ENCODE measurements at places on chromosomes 16 and 17.

DNA sequence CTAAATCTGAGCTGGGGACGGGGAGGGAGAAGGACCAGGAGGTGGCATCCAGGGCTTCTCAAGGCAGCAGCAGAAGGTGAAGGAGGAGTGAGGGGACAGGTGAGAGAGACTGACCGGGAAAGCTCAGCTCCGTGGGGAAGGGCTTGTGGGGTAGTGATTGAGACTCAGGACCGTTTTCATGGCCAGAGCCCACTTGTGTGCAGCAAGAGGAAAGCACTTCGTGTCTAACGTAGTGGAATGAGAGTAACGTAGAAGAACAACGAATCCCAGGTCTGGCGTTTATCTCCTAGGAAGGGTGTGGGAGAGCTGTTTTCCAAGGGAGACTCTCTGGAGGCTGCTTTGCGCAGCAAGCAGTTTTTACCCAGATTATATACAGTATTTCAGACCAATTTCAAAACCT is 1.3 kb upstream of the CDH3 start:
- DNase-seq, result no peak

DNA sequence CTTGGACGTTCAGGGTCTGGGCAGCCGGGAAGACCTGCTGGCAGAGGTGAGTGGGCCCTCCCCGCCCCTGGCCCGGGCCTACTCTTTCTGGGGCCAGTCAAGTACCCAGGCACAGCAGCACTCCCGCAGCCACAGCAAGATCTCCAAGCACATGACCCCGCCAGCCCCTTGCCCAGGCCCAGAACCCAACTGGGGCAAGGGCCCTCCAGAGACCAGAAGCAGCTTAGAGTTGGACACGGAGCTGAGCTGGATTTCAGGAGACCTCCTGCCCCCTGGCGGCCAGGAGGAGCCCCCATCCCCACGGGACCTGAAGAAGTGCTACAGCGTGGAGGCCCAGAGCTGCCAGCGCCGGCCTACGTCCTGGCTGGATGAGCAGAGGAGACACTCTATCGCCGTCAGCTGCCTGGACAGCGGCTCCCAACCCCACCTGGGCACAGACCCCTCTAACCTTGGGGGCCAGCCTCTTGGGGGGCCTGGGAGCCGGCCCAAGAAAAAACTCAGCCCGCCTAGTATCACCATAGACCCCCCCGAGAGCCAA is 8.6 kb upstream of the ABCC3 start:
- peak; percentile 25 for DNase-seq

- DNase-seq, result no peak
Measured at GRCh38 chr16:24748242-24748641, 18.8 kb downstream of the TNRC6A start.

DNA sequence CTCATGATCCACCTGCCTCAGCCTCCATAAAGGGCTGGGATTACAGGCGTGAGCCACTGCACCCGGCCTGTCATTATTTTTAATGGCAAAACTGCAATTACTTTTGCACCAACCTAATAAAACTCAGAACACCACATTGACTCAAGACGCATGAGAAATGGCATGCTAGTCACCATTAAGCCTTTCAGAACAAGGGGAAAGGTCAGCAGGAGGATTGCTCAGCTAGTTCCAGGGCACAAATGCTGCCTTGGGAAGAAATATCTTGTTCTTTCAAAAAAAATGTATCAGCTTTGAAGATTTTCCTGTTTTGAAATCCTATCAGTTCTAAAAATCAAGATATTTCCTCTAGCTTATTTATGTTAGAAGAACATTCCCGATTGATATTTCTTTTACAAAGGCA is 32.4 kb upstream of the CDYL2 start:
- no peak for DNase-seq

DNA sequence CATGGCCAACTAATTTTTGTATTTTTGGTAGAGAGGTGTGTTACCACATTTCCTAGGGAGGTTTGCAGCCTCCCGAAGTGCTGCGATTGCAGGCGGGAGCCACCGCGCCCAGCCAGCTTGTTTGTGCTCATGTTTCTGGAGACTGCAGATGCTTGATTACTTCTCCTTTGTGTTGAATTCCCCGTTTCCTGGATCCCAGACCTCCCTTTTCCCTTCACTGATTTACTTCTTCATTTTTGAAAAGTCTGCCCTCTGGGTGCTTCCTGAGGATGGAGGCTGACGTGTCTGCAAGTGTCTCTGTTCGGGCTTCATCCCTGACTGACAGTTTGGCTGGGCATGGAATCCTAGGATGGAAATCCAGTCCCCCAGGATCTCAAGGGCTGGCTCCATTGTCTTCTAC is 7.0 kb upstream of the TRIM47 start:
- DNase-seq, result no peak

DNA sequence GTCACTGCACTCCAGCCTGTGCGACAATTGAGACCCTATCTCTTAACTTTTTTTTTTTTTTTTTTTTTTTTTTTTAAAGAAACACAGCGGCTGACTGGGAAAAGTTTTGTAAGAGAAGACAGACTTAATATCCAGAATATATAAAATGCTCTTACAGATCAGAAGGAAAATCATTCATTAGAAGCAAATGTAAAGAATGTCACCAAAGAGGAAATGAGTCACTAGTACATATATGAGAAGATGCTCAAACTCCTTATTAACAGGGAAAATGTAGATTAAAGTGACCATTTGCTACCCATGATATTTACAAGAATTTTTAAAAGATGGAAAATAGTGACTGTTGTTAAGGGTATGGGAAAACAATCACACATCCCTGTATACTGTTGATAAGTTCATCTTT is 48.9 kb downstream of the RABEP1 start:
- no peak for DNase-seq

- DNase-seq, result no peak
Measured at GRCh38 chr16:64711026-64711425, 410.8 kb downstream of the CDH11 start.

DNA sequence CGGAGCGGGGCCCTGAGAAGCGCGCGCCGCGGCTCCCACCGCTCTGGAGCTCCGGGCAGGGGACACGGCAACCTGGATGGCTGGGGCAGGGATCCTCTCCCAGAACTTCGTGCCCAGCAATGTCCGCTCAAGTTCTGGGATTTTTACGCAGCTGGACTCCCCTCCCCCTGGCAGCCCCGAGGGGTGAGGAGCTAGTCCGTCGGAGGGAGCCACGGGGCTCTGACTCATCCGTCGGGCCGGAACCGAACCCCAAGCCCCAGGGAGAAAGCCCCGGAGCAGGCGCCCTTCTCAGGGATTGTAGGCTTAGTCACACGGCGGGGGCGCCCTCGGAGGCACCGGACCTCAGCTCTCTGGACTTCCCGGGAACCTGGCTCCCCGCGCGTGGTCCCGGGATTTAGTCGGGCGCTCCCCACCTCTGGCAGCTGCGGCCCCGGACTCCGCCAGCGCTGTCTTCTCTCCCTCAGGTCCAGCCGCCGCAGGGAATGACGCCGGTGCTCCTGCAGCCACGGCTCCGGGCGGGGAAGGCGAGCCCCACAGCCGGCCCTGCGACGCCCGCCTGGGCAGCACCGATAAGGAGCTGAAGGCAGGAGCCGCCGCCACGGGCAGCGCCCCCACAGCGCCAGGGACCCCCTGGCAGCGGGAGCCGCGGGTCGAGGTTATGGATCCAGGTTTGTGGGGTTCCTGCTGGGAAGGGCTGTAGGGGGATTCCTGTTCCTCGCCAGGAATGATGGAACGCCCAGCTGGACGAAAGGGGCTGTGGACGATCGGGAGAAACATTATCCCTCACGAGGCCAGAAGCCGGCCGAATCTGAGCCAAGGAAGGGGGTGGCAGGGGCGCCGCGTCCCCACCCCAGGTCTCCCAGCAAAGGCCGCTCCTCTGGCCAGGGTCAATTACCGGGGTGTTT is 830 bp downstream of the SPHK1 start:
- DNase-seq, result no peak

GRCh38 chr16:1029259-1029545 is 43.3 kb upstream of the SSTR5 start:
- no peak for DNase-seq

DNA sequence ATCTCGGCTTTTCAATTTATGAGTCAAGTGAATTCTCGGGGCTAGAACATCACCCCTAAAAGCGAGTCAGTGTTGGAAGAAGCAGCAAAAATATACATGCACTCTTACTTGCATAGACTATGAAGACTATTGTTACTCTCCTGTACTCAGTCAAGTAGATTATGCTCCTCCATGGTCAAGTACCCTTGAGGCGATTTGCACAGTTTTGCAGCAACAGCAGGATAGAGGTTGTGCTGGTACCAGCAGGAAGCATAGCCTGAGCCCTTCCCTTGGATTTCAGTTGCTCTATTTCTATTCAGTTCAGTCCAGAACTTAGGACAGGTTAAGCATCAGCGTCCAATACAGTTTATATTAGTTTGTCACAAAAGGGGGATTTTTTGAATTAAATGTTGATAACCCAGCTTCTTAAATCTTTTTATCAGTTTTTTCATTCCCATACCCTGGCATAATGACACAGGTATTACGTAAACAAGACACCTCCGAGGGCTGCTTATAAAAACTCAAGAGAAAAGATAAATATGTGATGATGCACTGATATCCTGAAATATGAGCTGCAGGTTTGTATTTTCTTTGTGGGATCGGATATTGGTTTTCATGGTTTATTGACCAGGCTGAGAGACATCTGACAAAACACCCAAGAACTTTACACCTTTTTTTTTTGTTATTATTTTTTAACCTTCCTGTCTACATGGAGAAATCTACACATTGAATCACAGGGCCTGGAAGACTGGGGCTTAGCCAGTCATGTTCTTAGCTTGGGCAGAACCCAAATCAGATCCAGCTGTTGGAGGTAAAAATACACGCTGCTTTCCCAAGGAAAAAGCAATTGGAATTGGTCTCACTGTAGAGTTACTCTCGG is 144.1 kb downstream of the PITPNC1 start:
- DNase-seq, result no peak

DNA sequence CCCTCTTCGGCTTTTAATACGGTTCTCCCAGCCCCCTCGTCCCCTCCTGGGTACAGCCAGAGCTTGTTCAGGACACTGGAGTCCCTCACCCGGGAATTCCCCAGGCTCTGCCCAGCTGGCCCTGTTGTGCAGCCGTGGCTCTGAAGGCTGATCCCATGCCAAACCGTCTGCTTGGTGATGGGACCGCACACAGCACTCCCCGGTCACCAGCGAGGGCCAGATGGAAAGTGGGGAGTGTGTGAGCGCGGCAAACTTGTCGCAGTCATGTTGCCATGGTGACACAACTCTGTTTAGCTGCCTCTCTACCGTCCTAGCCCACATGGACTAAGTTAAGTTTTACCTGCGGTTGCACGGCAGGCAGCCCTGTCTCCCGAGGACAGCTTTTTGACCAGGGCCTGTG is 107.9 kb downstream of the RAP1GAP2 start:
- no peak for DNase-seq
